Right ventricle myocardium inferior (tissue), 1 donor: ENCODE measurements at places on chromosomes 1 and 21. TPM values are rescaled to one million over a fixed set of nuclear protein-coding genes. Genes with fewer than 3 reads are reported as not detected.

MROH9 gene
- not detected for total RNA-seq

ERG gene
- total RNA-seq: 18.1 TPM

CD1D gene
- total RNA-seq: 1.5 TPM

CHIA gene
- total RNA-seq: not detected

AMY1A gene
- total RNA-seq: not detected

GIPC2 gene
- 2.5 TPM for total RNA-seq

KRTAP23-1 gene
- total RNA-seq: not detected

ZMYND12 gene
- total RNA-seq: 1.4 TPM

CASZ1 gene
- total RNA-seq: 58.2 TPM

NCAM2 gene
- total RNA-seq: 5.4 TPM

ZSWIM5 gene
- total RNA-seq: 0.81 TPM

FBXO28 gene
- total RNA-seq: 17.3 TPM

DOP1B gene
- total RNA-seq: 17.9 TPM

S100A12 gene
- total RNA-seq: 4.0 TPM

TRAF3IP3 gene
- total RNA-seq: 1.7 TPM

PPP1R12B gene
- total RNA-seq: 594 TPM

TEX38 gene
- not detected for total RNA-seq
